ENCODE measurements at places on chromosomes 3 and 15.
A peak's percentile ranks its signal among the peaks of the same experiment; 100 is the strongest.

DNA sequence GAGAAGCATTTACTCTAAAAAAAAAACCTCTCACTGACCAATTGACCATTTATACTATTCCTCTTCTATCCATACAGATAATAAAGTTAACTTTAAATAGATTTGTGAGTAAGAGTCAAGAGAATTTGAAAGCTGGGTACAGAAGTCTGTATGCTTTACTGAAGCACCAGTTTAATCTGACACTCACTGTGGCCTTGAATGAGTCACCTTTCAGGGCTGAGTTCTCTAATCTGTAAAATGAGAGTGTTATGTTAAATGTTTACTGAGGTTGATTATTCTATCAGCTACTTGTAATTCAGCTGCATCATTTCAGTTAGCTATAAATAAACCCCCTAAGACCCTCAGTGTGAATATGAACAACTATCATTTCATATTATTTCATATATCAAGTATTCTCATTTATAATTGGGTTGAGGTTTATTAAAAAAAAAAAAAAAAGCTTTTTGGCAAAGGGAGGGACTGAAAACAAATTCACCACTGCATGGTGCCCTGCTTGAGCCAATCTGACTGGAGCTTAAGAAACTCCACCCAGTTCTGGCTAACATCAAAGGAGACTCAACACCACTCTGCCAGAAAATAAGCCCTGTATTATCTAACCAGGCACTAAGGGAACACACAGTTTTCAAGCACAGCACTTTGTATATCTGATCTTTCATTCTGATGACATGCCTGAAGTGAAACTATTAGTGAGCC lies 2.8 kb downstream of the MAP4 start:
- peak; percentile 77 for DNase-seq

DNA sequence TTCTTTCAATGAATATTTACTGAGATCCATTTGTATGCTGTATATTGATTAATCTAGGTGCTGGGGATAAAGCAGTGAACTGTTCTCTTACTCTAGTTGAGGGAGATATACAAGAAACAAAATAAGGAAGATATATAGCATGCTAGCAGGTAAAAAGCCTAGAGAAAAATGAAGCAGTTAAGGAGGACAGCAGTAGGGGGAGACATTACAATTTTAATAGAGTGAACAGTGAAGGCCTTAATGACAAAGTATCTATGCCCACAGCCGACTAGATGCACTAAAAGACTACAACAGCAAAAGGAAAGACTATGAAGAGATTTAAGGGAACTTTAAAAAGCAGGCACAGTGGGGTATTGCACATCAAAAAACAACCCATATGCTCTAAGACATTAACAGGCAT lies 81.4 kb downstream of the XRN1 start:
- DNase-seq, result no peak

DNA sequence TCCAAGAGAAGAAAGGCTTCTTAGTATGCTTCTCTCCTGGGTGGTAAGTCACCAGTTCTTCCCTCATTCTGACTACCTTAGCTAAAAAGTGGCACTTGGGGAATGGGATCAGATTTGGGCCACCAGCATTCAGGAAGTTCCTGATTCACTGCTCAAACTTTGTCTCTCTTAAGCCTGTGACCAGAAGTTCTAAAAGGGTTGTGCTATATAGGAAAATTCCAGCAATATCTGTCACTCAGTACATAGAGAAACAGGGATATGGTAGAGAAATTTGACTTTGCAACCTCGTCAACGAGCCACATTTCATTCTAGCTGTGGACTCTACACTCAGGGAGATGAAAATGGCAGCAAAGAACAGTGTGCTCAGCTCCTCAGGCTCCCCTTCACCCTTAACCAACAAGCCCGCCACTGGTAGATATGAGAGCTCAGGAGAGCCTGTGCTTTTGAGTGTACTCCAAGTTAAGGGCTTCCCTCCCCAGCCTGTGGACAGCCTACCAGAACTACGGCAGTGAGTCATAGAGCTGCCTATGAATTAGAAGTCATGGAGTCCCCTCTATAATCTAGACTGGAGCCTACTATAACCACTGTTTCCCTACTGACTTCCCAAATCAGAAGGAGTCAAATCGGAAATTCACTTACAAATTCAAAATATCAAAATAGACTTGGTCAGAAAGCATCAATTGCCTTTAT lies 52.6 kb upstream of the MYO5C start:
- peak; percentile 53 for DNase-seq

DNA sequence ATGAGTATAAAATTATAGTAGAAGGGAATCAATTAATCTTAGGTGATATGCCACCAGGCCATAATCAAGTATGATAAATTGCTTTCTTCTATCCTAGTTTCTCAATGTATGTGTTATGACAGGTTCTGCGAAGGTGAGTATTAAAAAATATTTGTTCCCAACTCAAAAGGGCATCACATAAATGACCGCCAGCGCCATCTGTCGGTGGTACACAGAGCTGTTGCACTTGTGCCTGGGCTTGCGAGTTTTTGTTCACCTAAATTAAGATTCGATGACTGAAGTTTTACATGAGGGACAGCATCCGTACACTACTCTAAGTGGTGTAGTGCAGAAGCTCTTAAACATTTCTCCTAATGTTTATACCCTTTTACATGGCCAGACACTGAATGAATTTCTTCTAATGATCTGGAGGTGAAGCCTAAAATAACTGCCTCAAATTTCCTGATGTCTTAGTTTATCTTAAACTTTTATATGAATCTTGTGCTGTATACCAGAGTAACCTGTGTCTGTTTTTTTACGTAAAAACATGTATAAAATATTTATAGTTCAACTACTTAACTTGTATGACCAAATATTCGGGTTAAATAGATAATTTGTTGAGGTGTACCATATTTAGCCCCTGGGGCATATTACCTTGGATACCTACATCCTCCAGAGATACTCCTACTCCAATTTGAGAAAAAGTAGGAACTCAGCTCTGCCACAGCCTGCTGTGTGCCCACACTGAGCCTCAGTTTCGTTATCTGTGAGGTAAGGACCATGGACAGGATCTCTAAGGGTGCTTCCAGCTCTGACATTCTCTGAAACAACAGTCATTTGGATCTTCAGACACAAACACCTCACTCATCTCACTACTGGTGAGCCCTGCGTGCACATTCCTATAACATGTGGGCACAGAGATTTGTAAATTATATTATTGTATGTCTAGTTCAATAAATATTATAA lies 365.6 kb downstream of the MAGI1 start:
- DNase-seq, result peak; percentile 31

DNA sequence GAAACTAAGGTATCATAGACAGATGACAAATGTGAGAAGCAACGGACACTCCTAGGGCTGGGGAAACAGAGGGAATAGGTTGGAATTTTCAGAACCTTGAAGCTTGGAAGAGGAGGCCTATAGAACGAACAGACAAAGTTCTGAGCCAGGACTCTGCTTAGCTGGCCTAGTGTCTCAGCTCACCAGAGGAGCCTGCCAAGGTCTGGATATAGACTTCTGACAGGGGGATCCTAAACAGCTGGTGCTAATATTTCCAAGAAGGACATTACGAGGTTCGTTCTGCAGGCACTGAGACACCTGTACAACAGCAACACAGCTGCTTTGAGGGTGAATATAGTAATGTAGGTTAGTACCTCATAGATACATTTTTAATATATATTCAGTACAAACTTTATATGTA lies 266.3 kb downstream of the CHL1 start:
- DNase-seq, result no peak

Measured in fibroblast of skin of right quadriceps (primary cell).